ENCODE measurements at places on chromosomes 12 and 14.

- no peak for DNase-seq
Measured at GRCh38 chr14:31172084-31172483, 35.5 kb downstream of the HECTD1 start.

- DNase-seq = no peak
Measured at GRCh38 chr12:111434680-111435338, 29.1 kb downstream of the SH2B3 start.

- no peak for DNase-seq
Measured at GRCh38 chr12:67609226-67609870, 39.2 kb upstream of the DYRK2 start.

DNA sequence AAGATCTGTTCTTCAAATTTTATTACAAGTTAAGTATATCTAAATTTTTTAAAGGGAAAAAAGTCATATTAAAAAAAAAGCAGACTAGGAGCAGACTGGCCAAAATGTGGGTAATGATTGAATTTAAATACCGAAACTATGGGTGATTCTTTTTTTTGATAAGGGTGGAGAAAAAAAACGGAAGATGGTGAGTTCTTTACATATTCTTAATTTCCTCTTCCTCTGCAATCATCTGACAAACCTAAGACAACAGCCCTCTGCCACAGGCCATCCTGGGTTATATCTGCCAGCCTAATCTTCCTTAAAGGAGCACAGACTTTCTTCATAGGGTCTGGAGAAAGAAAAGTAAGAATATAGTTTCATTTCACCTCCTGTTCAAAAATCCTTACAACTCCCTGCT, 108.0 kb downstream of the PPP2R5E start:
- no peak for DNase-seq

DNA sequence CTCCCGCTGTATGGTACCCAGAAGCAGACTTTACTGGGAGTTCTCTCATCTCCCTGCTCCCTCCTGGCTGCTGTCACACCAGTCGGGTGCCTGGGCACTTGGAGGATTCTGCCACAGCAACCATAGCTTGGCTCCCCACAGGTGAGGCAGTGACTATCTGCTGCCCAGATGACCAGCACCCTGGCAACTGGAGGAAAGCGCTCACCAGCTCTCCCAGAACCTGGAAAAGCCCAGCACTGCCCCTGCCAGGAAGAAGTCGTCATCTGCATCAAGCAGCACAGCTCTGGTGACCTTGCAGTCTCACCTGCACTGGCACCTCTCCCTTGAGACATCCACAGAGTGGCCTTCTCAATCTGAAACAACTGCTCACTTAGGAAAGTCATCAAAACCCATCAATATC, 31.9 kb upstream of the TC2N start:
- DNase-seq = no peak
